Inflammatory macrophage (primary cell): ENCODE measurements at places on chromosomes 2 and 18.

DNA sequence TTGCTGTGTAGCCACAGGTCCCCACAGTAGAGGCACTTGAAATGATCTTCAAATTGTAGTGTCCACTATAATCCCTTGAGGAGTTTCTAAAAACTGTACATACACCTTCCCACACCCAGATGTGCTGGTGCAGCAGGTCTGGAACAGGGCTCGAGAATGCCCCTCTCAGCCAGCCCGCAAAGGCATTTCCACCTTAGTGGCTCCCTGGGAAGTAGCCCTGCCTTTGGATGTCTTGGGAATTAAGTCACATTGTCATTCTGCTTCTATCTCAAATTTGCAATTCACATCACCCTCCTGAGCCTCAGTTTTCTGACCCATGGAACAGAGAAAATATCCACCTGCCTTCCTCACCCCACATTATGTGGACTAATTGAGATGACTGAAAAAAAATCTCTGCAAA, 44.3 kb upstream of the TCF7L1 start:
- DNase-seq, result no peak

DNA sequence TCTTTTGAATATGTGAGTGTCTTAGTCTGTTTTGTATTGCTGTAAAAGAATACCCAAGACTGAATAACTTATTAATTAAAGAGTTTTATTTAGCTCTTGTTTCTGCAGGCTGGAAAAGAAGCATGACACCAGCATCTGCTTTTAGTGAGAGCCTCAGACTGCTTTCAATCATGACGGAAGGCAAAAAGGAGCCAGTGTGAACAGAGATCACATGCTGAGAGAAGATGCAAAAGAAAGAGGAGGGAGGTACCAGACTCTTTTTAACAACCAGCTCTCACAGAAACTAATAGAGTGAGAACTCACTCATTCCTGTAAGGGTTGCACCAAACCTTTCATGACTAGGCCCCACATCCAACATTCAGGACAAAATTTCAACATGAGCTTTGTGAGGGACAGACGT, 101.6 kb upstream of the HNMT start:
- DNase-seq, result no peak

GRCh38 chr2:127231130-127231865, 11.2 kb upstream of the CYP27C1 start:
- no peak for DNase-seq

DNA sequence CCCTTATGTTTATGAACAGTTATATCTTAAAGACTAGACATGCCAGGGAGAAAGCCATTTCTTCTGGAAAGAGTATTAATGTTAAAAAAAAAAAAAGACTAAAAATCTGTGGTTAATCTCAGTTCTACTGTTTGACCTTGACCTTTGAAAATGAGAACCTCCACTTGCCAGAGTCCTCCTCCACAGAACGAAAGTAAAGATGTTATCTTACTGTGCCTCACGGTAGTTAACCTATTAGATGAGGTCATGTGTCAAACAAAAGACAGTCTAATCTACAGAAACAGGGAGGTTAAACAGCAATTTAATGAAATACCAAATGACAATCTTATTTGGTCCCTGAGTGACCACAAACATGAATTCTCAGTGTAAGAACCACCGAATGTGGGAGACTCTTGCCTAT, 51.2 kb downstream of the SLC14A2 start:
- no peak for DNase-seq
